ENCODE measurements at places on chromosomes 6 and 20.

GRCh38 chr6:97094376-97094775, 169.8 kb downstream of the KLHL32 start:
- DNase-seq: no peak

DNA sequence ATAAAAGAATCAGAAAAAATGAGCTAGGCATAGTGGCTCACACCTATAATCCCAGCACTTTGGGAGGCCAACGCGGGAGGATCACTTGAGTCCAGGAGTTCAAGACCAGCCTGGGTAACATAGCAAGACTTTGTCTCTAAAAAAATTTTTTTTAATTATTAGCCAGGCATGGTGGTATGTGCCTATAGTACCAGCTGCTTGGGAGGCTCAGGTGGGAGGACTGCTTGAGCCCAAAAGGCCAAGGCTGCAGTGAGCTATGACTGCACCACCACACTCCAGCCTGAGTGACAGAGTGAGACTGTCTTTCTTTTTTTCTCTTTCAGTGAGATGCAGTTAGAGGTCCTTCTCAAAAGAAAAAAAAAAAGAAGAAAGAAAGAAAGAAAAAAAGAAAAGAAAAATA, 8.5 kb upstream of the SNRPC start:
- DNase-seq: no peak

DNA sequence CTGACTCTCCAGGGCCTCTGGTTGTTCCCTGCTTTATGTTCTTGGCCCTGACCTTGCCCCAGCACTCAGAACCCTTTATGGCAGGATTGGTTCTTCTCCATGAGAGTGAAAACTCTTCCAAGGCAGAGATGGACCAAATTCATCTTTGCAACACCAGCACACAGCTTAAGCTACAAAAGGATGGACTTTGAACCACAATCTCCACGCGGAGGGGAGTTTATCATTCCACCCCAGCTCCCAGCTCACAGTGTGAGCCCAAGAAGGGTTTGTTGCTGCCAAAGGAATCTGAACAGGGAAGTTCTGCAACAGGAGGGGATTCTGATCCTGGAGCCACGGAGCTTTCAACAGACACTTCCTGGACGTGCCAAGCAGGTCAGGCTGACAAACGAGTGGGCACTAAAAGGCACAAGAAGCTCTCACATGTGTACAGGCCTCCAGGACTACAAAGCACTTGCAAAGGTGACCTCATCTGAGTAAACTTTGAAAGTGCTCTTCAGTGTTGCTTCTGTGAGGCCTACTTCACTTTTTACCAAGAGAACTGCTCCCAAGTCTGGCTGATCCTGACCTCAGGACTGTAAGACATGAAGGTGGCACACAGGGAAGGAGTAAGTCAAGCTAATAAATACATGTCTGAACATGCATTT, 8.9 kb downstream of the FITM2 start:
- no peak for DNase-seq

- no peak for DNase-seq
Measured at GRCh38 chr20:23116311-23117089, 30.4 kb upstream of the CD93 start.

- no peak for DNase-seq
Measured at GRCh38 chr6:98033617-98034016, 750.6 kb upstream of the MMS22L start.

DNA sequence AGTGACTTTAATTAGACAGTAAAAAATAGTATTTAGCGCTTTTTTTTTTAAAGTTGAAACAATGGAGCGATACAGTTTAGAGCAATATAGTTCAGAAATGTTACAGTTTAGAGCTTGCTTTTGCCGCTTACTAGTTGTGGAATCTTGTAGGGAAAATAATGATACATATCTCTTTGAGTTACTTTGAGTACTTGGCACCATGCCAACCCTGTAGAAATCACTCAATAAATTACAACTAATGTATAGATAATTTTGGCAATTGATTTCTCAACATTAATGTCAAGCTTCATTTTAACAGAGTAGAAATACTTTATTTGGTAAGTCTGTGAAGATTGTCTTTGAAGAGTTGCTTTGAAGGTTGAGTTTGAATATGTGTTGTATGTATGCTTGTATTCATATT, 27.4 kb downstream of the CDC40 start:
- DNase-seq: no peak

- DNase-seq: no peak
Measured at GRCh38 chr6:6783721-6784120, 195.2 kb downstream of the LY86 start.

GRCh38 chr6:154258064-154258757, 98.4 kb downstream of the IPCEF1 start:
- DNase-seq: no peak

GRCh38 chr6:42993445-42993844, 9.1 kb downstream of the PPP2R5D start:
- no peak for DNase-seq

GRCh38 chr6:11141295-11141694, 29.8 kb upstream of the ERVFRD-1 start:
- DNase-seq: no peak

DNA sequence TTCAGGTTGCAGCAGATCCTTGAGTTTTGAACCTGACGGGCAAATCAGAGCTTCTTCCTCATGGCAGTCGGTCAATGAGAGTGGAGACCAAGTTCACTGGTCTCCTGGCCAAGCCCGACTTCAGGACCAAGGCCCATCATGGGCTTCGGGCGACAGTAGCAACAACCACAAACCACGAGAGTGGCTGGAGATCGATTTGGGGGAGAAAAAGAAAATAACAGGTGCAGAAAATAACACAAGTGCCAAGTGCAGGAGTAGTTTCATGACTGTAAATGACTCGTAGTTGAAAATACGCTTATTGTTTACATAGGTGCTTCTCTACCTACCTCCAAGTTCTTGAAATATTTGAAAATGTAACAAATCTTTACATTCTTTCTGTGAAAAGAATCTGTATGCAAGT, 56.1 kb downstream of the DCBLD1 start:
- no peak for DNase-seq

DNA sequence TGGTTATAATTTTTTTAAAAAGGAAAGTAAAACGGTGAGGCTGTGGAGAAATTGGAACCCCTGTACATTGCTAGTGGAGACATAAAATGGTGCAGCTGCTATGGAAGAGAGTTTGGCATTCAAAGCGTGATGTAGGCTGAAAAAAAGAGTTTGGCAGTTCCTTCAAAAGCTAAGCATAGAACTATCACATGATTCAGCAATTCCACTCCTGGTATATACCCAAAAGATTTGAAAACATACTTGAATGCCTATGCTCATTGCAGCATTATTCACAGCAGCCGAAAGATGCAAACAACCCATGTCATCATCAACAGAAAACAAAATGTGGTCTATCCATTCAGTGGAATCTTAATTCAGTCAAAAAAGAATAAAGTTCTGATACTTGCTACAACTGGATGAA, 4.5 kb upstream of the SGK2 start:
- DNase-seq: no peak

GRCh38 chr6:106005013-106005412, 81.1 kb upstream of the PRDM1 start:
- no peak for DNase-seq

DNA sequence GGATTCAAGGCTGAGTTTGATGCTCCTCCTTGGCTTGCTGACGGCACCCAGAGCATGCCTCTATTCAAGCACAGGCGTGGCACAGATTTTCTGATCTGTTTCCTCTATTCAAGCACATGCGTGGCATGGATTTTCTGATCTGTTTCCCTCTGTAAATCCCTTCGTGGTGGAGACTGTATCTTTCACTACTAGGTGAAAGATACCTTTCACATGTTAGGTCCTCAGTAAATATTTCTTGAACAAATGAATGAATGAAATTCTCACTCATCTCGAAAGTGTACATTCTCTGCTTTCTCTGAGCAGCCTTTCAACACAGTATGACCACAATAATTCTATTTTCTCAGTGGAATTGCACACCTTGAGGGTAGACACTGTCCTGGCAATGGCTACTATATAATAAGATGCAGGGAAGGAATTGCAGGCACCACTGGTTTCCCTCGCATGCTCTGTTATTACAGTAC, 72.6 kb upstream of the F13A1 start:
- DNase-seq: no peak

- DNase-seq: no peak
Measured at GRCh38 chr20:24296477-24297261, 172.8 kb upstream of the SYNDIG1 start.

DNA sequence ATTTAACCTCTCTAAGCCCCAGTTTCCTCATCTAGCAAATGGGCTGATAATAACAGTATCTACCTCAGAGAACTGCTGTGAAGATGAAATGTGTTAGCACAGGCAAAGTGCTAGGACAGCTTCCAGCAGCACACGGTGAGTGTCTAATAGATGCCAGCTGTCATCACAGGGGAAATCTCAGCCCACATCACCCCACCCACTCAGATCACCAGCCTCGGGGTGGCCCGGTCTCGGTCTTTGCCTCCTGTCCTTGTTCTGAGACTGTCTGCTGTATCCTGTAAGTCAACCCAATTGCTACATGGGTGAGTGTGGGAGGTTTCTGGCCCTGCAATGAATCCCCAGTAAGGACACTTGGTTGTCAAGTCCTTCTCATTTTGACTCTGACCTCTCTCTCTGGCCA, 99.5 kb upstream of the ZNFX1 start:
- no peak for DNase-seq

GRCh38 chr6:47275640-47276039, 34.1 kb downstream of the TNFRSF21 start:
- DNase-seq: no peak

DNA sequence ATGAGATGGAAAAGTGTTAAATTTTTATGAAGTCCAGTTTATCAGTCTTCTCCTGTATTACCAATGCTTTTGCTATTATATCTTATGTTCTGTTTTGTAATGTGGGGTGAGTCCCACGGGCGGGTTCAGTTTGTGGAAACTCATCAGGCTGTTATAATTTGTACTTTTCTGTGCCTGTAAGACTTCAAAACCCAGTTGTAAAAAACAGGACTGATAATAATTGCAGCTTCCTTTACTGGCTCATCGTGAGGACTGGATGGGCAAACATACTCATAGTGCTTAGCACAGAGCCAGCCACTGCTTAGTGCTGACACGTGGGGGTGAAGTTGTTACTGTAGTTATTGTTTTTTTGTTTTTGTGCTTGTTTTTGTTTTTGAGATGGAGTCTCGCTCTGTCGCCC, 45.6 kb downstream of the TGM2 start:
- DNase-seq: no peak

DNA sequence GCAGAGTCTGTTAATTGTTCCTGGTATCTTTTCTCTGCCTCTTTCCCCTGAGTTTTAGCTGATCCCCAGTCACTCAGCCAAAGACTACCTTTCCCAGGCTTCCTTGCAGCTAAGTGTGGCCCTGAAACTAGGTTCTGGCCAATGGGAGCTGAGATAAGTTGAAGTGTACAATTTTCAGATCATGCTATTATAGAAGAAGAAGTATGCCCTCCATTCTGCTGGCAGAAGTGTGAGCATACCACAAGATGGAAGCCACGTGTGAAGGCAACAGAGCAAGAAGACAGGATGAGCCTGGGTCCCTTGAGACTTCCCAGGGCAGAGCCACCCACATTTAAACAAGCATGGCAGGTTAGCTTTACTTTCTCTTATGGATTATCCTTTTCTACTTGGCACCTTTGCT, 273.2 kb downstream of the HIVEP2 start:
- DNase-seq: no peak

GRCh38 chr6:39932386-39932910, 1.8 kb downstream of the MOCS1 start:
- DNase-seq: no peak

GRCh38 chr6:87944541-87944954, 103.1 kb upstream of the SPACA1 start:
- DNase-seq: no peak

- DNase-seq: no peak
Measured at GRCh38 chr6:45154679-45155078, 173.5 kb upstream of the RUNX2 start.

GRCh38 chr20:47429409-47429808, 72.3 kb upstream of the NCOA3 start:
- no peak for DNase-seq

DNA sequence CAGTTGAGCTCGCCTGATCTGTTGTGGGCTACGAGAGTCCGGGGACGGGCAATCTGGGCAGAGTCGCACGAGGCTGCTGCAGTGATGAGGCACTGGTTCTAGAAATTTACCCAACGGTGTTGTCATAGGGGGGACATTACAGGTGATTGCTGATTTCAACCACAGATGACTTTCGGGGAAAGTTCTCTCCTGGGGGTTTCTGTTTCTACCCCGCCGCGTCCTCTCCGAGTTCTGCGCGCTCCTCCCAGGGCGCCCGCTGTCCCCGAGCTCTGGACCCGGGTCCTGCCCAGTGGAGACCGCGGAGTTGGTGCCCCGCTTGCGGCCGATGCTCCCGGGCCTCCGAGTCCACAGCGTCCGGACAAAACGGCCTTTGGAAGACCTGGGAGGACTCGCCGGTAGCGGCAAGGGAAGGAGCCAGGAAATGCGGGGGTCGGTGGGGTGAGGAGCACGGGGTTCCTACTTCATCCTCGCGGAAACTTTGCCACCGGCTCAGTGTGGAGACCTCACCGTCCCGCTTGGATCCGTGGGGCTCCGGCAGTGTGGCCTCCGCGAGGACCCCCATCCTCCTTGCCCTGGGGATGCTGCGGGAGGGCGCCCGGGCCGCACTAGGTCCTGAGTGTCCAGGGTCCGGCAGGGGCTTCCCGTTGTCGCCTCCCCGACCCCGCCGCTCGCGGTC, 12.3 kb upstream of the RAET1L start:
- DNase-seq: no peak

GRCh38 chr6:81969011-81969410, 216.5 kb upstream of the TENT5A start:
- no peak for DNase-seq

- DNase-seq: no peak
Measured at GRCh38 chr6:43271103-43271815, 26.8 kb upstream of the SLC22A7 start.

GRCh38 chr20:38131588-38132121, 33.4 kb downstream of the TGM2 start:
- no peak for DNase-seq

DNA sequence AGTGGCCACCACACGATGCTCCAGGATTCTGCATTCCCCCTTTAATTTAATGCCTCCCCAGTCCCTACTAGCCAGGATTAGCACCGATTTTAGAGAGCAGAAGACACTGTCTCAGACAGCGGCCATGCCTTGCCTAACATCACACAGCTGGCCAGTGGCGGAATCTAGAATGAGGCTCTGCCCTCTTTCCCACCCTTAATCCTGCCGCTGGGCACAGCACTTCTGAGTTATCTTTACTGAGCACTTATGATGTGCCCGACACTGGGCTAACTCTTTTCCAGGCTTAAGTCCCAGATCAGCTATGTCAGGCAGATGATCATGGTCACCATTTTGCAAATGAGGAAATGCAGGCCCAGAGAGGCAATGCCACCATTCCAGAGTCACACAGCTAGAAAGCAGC, 5.6 kb upstream of the BPIFA2 start:
- no peak for DNase-seq

- no peak for DNase-seq
Measured at GRCh38 chr6:52136055-52136454, 48.6 kb upstream of the PKHD1 start.

- DNase-seq: no peak
Measured at GRCh38 chr6:34514112-34514511, 42.0 kb downstream of the SPDEF start.

Measured in T-helper 17 cell (primary cell).